Uterus (tissue), 4 donors: ENCODE measurements at places on chromosomes 5 and 9. TPM values are rescaled to one million over a fixed set of nuclear protein-coding genes. Genes with fewer than 3 reads are reported as not detected.
A peak's percentile ranks its signal among the peaks of the same experiment; 100 is the strongest.

DNA sequence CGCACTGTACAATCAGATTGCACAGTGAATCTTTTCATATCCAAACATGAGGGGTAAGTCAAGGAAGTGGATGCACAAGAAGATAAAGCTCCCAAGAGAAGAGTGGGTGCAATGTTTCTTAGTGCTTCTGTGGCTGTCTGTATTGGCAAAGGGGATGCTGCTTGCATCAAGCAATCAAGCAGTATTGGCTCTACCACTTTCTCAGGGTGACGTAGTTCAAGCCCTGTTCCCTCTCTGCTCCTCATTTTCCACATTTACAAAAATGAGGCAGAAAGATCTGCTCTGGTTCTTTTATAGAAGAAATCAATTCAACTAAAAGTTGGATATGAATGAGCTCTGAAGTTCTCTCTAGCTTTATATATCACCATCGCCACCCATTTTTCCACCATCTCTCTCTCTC, 2.3 kb downstream of the TNFSF8 start:
- no peak for DNase-seq

GRCh38 chr9:105093685-105094084, 150.8 kb upstream of the SLC44A1 start:
- DNase-seq = no peak

Gene LEAP2
- total RNA-seq = not detected

DNA sequence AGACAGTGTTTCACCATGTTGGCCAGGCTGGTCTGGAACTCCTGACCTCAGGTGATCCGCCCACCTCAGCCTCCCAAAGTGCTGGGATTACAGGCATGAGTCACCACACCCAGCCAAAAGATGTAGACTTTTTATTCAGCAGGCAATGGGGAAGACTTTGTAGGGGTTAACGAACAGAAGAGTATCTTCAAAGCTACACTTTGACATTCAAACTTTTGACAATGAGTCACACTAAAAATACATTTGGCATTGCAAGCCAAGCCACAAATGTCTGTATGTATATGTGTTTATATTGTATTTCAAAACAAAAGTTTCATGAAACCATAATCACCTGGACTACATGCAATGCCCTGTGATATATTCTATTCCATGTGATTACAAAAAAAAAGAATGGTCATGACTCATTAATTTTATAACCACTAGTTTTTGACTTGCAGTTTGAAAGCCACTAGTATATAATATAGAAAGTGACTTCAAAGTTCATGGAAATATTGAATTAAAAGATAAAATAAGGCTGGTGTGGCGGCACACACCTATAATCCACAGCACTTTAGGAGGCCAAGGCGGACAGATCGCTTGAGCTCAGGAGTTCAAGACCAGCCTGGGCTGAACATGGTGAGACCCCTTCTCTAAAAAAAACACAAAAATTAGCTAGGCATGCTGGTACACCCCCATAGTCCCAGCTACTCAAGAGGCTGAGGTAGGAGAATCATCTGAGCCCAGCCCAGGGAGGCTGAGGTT, 8.3 kb downstream of the DIMT1 start:
- DNase-seq = no peak

DNA sequence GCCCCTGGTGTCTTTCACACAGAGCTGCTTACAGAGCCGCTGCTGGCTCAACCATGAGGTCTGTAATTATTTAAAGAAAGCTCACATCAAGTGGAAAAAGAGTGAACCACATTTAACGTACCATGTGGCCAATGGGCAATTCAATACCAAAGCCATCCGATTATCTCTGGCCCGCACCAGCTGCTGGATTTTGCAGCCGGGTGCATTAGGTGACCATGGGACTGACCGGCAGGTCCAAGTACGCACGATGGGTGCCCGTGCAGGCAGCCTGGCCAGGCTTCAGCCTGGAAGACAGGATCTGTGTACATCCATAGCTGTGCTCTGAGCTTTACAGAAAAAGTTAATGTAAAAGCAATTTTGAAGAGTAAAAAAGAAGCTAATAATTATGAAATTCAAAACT, 20.5 kb downstream of the PPARGC1B start:
- no peak for DNase-seq

Gene NUTM2F
- not detected for total RNA-seq

DNA sequence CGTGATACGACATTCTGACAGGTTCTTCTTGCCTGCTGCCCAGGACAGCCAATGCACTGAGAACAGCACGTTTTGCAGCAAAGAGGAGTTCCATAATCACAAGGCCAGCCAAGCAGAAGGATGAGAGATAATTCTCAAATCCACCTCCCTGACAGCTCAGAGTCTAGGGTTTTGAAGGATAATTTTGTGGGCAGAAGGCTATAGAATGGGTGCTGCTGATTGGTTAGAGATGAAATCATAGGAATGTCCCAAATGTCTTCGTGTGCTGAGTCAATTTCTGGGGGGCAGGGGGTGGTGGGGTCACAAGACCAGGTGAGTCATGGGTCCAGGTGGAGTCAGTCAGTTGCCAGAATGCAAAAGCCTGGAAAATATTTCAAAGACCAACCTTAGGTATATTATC, 175.5 kb upstream of the SLC30A5 start:
- DNase-seq = no peak

DNA sequence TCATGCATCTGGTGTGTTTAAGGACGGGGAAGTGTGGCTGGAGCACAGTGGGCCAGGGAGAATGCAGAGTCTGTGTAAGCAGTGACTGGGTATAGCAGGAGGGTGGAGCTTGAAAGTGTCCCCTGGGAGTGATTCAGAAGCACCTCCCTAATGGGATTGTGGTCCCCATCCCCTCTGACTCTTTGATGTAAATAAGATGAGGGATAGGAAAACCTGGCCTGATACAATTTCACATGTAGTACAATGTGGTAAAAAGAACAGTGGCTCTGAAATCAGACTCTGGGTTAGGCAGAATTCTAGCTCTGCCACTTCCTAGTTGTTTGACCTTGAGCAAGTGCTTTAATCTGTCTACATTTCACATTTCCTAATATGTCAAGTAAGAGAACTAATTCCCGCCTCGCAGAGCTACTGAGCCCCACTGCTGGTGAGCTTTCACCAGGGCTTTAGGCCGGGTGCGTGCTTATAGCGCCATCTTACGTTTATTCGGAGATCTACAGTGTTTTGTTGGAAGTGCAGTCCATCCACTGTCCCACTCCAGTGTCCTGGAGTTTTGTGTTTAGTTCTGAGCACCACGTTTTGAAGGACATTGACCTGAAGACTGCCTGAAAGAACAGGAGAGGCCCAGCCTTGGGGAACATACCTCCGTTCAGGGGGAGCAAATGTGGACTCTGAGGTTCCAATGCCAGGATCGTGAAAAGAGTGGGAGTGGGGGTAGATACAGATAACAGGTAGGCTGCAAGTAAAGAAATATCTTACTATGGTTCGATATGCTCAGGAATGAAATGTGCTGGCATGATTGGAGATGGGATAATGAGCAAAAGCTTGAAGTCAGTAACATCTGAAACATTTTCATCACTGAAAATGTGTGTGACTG, 51.2 kb upstream of the TESK1 start:
- DNase-seq = peak; percentile 65

Gene PCDHB10
- 2.6 TPM for total RNA-seq

GRCh38 chr5:176693477-176693851, 46.2 kb downstream of the TSPAN17 start:
- DNase-seq = no peak

DNA sequence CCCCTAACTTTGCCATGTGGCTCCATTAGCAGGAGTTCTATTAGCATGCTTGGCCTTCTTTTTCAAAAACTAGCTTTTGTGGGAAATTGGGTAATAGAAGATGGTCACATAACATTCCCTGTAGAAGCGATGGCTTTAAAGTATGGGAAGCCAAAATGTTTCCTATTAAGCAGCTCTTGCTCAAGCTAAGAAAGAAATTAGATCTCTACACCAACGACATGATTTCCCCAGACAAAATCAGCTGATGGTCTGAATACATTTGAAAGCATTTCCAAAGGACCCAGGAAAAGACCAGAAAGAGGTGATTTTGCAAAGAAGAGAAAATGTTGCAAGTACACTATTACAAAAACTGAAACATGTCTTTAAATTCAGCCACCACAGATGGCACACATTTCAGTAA, 4.8 kb upstream of the NFIL3 start:
- DNase-seq = no peak

Gene FCN2
- total RNA-seq = not detected

DNA sequence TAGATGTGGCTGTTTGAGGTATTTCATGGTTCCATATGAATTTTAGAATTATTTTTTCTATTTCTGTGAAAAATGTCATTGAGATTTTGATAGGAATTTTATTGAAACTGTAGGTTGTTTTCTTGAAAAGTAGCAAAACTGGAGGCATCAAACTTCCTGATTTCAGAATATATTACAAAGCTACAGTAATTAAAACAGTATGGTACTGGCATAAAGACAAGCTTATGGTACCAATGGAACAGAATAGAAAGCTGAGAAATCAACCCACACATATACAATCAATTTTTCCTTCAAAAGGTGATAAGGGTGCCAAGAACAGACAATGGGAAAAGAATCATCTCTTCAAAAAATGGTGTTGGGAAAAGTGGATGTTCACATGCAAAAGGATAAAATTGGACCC, 197.7 kb upstream of the DAP start:
- DNase-seq = no peak

DNA sequence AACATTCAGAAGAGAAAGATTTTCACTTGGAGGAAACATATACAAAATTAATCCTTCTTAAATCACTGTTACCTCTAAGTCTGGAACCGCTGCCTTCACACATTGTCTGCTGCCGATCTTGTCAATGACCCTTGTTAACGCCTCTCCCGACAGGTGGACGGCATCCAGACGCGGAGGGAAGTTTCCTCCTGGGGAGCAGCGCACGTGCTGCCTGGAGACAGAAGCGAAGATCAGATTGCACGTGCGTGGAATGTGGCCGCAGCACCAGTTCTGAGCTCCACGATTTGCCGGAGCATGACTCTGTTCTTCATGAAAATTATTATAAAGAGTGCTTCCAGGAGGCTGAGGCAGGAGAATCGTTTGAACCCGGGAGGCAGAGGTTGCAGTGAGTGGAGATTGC, 183.6 kb upstream of the IRX4 start:
- no peak for DNase-seq

Gene TIGD6
- 1.5 TPM for total RNA-seq

DNA sequence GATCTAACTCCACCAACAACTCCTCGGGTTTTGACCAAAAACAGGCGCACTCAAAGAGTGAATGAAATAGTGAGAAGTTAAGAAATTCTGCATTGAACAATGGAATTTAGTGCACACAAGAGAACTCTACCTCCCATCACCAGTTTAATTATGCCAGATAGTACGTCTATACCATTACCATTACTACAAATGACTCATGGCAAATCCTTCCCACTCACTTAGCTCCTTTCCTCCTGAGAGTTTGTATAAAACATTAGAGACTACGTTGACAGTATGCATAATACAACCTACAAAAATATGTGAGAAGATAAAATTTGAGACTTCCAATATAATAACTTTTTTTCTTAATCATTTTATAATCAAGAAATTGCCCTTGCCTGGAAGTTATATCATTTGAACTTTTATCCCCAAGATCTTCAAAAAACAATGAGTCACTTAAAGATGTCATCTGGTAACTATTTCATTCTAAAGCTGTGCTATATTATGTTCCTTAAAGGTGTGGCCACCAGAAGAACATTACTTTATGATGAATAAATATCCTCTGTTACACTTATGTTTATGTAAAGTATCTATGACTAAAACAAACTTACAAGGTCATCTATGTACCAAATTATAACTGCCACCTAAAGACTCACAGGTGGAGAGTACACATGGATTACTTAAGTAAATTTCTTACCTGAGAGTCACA, 297.9 kb upstream of the PTGER4 start:
- DNase-seq = no peak

Gene CCDC152
- total RNA-seq = not detected

GRCh38 chr5:132065351-132065937, 5.0 kb downstream of the IL3 start:
- no peak for DNase-seq

DNA sequence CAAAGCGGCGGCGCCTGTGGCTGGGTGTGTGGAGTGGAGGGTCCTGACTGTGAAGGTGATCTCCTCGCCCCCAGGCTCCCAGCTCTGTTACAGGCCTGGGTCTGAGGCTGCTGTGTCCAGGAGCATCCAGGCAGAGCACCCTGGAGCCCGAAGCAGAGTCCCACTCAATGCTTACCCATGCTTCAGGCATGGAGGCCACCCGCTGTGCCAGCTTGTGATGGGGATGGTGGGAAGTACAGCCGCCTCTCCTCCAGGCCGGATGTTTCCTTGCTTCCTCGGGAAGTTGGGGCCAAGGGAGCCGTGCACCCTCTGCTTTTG, 255.9 kb upstream of the IRX1 start:
- DNase-seq = no peak

Gene ZNF883
- 6.5 TPM for total RNA-seq

- DNase-seq = no peak
Observed at GRCh38 chr9:99286536-99286935, 64.5 kb downstream of the SEC61B start.

Gene FOXD4L6
- total RNA-seq = not detected

GRCh38 chr5:31992377-31992776, 181.7 kb downstream of the GOLPH3 start:
- no peak for DNase-seq

Gene TNFSF15
- not detected for total RNA-seq
